EL (cell line): ENCODE measurements at places on chromosomes 12 and 14.

DNA sequence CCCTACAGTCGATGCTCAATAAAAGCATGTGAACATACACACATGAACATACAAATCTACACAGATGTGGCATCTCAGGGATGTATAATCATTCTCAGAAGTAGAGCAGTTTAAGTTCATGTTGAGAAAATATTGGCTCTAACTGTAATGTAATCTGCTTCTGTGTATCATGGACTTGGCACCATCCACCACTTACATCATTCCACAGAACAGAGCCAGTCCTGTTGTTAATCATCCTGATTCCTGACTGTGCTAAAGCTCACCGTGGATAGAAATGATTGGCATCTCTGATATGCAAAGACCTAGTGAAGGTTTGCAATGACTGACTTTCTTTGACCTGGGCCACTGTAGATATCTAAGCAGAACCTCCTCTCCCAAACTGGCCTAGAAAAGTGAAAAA lies 1141.3 kb downstream of the BCL11B start:
- DNase-seq: no peak

GRCh38 chr12:107134558-107134957 lies 41.2 kb upstream of the CRY1 start:
- peak; percentile 8 for DNase-seq

- DNase-seq: no peak
These were observed 12.5 kb downstream of the FGF6 start for GRCh38 chr12:4432878-4433744.

DNA sequence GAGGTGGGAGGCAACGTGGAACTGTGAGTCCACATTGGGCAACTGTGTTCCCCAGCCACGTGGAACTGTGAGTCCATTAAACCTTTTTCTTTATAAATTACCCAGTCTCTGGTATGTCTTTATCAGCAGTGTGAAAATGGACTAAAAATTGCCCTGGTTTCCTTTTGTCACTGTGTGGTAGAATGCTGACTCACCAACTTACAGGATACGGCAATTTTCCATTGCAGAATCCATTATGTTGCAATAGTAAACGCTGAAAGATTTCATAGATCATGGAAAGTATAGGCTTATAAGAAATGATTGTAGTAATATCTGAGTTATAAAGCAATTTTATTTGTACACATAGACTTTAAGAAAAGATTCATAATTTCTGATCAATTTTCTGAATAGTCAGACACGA lies 93.0 kb downstream of the GTF2A1 start:
- DNase-seq: no peak

DNA sequence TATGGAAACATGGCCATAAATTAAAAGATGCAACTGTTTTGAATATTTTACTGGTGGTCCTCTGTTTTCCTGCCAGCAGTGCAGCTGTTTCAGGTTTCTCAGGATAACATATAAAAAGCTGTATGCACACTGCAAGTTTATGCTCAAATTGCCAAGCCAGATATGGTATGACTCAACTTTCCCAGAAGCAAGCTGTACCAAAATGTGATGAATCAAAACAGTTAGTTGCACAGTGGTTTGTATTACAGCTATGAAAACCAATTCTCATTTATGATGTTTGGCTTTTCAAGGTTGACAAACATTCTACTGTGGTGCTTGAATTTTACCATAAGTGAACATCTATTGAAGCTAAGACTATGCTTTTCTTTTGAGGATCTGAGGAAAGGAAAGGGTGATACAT lies 15.5 kb downstream of the TRMT5 start:
- peak; percentile 39 for DNase-seq

- DNase-seq: no peak
These were observed 22.3 kb upstream of the SSPN start for GRCh38 chr12:26172946-26173552.
